Iris pigment epithelial cell (primary cell): ENCODE measurements at places on chromosomes 1 and 21.

GRCh38 chr1:180097326-180097605 is 57.4 kb upstream of the QSOX1 start:
- no peak for DNase-seq

DNA sequence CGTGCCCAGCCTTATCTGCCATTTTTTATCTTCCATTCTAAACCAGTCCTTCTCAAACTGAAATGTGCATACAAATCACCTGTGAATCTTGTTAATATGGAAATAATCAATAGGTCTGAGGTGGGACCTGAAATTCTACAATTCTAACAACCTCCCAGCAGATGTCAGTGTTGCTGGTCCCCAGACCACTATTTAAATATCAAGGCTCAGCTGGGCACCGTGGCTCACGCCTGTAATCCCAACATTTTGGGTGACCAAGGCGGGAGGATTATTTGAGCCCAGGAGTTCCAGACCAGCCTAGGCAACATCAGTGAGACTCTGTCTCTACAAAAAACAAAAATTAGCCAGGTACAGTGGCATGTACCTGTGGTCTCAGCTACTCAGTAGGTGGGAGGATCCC is 4.1 kb downstream of the UQCRHL start:
- no peak for DNase-seq

DNA sequence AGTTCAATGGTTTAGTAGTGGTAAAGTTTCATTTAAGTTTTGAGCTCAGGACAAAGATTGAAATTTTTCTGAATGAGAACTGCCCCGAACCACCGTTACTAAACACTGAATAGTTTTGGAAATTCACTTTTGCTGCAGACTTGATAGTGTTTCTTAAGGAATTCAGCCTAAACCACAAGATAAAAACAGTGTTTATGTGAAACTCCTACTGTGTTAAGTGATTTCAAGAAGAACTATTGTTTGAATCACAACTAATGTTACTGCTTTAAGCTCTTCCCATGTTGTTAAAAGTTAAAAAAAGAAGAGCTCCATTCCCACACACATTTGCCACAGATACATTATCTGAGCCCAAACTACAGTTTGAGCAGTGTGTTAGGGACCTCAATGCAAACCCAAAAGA is 159.2 kb downstream of the DYRK1A start:
- peak; percentile 47 for DNase-seq

- no peak for DNase-seq
Observed at GRCh38 chr1:228513236-228513900, 26.2 kb downstream of the RNF187 start.

DNA sequence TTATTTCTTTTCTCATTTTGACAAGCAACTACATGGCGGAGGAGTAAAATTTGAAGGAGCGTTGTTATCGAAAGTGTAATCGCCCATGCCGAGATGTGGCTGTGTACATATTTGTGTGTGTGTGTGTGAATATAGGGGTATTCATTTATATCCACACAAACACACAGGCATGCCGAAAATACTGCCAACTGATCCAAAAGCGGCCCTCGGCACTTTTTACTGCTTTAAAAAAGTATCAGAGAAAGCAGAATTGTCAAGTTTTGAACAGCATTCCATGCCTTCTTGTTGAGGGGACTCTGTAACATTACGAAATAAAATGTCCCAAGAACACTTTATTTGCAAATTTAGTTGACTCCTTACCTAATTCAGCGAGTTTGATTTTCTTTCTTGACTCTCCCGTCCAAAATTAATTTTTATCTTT is 1.1 kb downstream of the PBX1 start:
- peak; percentile 52 for DNase-seq

DNA sequence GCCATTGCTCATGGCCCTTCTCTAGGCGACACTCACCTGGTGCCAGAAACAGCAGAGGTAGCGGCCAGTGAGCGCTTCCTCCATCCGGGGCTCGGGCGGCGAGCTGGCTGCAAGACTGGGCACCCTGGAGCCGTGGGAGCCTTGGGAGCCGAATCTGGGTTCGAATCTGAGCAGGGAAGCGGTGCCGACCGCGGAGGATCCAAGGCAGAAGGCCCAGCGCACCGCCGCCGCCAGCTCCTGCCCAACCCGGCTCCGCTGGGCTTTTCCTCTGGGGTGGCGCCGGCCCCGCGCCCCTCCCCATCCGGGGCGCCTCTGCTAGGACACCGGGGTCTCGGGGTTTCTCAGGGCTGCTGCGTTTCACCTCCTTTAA is 1.7 kb upstream of the PRDM16 start:
- no peak for DNase-seq

- no peak for DNase-seq
Observed at GRCh38 chr21:16005996-16006395, 276.2 kb downstream of the USP25 start.

GRCh38 chr1:172338295-172338735 is 82.2 kb upstream of the C1orf105 start:
- DNase-seq = no peak

- DNase-seq = peak; percentile 66
Observed at GRCh38 chr1:63662841-63663240, 69.6 kb downstream of the PGM1 start.

DNA sequence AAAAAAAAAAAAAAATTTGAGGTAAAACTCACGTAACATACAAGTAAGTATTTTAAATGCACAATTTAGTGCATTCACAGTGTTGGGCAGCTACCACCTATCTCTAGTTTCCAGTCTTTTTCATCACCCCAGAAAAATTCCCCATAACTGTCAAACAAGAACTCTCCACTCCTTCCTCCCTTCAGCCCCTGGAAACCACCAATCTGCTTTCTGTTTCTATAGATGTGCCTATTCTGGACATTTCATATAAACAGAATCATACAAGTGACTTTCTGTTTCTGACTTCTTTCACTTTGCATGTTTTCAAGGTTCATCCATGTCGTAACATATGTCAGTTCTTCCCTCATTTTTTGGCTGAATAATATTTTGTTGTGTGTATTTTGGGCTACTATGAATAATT is 24.9 kb upstream of the ETS2 start:
- no peak for DNase-seq

GRCh38 chr1:195328681-195329080 is 1279.6 kb downstream of the KCNT2 start:
- no peak for DNase-seq

- DNase-seq = peak; percentile 98
Observed at GRCh38 chr1:198657550-198658064, 18.8 kb downstream of the PTPRC start.

- peak; percentile 20 for DNase-seq
Observed at GRCh38 chr1:159591981-159592380, 4.4 kb downstream of the APCS start.

DNA sequence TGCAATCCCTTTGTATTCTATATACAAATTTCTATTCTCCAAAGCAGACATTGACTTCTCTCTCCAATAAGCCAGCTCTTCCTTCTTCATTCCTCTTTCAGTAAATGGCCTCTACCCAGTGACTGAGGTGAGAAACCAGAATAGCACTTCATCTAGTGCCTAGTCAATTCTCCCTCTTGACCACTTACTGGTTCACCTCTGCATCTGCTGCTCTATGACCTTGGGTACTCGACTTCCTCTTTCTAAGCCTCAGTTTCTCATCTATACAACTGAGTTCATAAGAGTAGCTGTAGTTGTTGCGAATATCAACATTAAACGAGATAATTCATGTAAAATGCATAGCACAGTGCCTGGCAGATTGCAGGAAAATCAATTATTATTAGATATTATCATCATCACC is 12.4 kb downstream of the LYST start:
- no peak for DNase-seq

DNA sequence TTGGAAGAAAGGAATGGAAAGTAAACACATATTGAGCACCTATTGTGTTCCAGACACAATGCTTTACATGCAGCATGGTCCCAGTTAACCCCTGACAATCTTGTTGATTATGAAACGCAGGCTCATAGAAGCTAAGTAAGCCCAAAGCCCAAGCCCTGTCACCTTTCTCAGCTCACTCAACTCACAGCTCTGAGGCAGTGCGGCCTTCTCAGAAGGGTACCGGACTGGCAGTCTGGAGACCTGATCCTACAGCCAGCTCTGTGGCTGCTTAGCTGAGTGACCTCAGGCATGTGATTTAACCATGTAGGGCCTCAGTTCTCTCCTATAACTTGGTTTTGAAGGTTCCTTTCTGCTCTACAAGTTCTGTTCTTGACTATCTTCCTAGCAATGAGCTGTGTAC is 464 bp upstream of the RNASEL start:
- DNase-seq = no peak

GRCh38 chr1:228013935-228014930 is 7.4 kb downstream of the WNT3A start:
- DNase-seq = peak; percentile 20

DNA sequence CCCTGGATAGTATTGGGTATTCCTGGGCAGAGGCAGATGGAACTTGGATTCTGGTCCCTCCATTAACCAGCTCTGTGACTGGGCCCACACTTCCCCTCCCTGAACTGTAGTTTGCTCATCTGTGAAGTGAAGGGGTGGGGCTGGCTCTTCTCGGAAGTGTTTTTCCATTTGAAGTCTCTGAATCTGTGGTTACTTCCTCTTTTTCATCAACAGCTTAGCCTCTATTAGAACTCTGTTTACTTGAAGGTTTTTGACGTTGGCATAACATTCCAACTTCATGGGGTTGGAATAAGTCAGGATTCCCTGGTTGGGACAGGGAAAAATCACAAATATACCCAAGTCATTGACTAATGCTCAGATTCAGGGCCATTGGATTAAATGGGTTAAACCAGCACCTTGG is 3.6 kb downstream of the KIAA0040 start:
- no peak for DNase-seq

DNA sequence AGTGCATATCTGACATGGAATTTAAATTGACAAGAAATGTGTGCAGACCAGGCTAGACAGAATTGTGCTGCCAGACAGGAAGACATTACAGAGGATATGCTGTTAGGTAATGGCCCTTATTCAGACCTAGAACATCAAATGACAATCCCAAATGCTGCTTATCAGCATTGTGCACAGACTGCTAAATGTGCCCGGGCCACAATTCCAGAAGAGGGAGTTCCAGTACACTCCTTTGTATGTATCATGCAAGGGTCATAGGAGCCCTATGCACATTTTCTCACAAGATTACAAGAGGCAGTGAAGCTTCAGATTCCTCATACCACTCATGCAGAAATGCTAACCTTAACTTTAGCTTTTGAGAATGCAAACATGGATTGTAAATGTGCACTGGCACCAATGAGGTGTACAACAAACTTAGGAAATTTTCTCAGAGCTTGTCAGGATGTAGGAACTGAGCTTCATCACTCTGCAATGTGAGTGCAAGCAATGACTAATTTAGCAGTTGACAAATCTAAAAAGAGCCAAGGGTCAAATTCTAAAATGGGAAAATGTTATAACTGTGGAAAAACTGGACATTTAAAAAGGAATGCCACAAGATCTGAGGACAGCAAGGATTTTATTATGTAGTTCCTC is 273.5 kb downstream of the COL11A1 start:
- DNase-seq = peak; percentile 3
